Cortex of kidney (tissue), 1 donor: ENCODE measurements at places on chromosomes 11 and 22.

GRCh38 chr22:20186183-20186870 lies 35.5 kb upstream of the CCDC188 start:
- no peak for DNase-seq

- no peak for DNase-seq
Measured at GRCh38 chr11:15988016-15988550, 368.3 kb downstream of the SOX6 start.

DNA sequence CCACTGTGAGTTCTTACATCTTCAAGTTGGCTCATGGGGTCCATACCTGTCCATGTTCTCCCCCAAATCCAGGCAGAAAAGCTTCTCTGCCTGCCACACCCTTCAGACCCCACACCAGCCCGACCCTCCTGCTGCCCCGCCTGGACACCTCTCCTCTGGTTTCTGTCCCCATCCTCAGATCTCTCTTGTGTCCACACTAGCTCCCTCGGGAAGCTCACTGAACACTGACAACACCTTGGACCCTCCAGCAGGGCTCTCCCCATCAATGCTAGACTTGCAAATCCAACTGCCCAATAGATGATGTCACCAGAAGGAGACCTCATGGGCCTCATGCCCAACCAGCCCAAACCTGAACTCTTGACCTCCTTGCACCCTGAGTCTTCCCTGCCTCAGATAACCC lies 2.9 kb downstream of the SCARF2 start:
- no peak for DNase-seq

- DNase-seq, result no peak
Measured at GRCh38 chr11:97364047-97364446, 974.2 kb downstream of the JRKL start.

- DNase-seq, result no peak
Measured at GRCh38 chr22:38868886-38869381, 3.1 kb downstream of the CBX6 start.

DNA sequence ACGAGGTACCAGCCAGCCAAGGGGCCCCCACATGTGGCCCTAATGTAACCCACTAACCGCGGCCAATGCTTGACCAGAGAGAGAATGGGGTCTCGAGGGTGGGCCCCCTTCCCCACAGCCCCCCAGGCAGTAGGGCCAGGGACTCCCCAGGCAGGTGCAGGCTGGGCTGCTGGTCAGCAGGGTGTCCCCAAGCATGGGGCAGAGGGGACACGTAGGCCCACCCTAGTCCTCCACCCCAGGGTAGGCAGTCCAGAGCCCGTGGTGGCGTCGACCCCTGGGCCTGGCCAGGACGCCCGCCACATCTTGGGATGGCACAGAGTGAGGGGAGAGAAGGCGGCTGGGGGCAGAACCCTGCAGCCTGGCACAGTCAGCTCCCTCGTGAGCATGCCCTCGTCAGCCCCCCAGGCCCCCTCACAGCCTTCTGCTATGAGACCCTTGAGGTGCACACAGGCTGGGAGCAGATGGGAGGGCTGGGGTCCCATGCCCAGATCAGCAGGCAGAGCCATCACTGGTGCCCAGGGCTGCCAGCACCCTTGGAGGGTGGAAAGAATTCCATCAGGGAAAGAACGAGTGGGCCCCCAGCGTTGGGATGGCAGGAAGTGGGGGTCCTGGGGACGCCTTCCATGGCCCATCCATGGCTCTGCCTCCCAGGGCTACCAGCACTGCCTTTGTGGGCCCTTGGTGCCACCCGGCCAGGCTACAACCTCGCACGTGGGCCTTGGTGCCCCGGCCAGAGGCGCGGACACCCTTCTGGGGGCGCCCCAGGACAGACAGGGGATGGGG lies 6.1 kb downstream of the TNNT3 start:
- no peak for DNase-seq

DNA sequence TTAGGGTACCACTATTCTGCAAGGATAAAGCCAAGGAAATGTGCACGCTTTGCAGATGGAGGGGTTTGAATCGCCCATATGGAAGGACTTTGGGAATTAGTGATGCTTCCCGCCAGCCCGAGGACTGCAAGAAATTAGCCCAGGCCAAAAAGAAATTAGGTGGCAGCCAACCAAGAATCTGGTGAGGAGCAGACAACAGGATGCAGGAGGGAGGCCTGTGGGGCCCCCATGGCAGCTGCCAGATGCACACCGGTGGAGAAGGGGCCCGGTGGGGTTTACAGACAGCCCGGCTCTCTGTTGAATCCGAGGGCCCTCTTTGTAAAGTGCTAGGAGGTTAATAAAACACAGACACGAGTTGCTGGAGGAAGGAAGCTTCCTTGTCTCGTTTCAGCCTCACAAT lies 73.5 kb downstream of the TIMP3 start:
- no peak for DNase-seq

- DNase-seq, result no peak
Measured at GRCh38 chr11:1755344-1755691, 4.9 kb upstream of the IFITM10 start.

GRCh38 chr11:85822814-85823213 lies 11.9 kb upstream of the SYTL2 start:
- no peak for DNase-seq

DNA sequence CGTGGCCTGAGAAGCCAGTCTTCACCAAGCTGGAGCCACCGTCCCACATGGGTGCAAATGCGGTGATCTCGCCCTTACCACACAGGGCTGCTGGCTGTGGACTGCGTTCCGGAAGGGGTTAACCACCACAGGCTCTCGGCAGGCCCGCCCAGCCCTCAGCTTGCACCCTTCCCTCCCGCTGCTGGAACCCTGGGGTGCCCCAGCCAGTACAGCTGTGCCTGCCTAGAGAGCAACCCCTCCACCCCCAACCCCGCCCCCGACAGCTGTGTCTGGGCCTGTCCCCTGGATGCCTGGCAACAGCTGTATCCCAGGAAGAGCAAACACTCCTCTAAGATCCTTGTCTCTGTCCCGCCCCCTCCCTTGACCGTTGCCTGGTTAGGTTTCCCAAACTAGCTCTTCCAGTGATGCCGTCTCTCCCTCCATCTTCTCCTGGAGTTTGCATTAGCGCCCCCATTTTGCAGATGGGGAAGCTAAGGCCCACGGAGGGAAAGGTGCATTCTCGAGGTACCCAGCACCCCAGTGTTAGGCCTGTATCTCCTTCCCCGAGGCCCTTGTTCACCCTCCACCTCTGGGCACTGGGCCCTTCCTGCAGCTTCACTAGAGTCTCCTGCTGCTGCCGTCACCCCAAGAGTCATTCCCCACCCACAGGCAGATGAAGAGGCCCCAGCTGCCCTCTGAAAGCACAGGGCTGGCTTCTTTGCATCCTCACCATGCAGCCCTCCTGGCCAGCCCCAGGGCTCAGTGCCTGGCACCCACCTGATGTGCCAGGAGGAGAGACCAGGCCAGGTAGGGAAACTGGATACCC lies 12.6 kb upstream of the COX8A start:
- DNase-seq, result no peak

GRCh38 chr22:29703569-29704195 lies 16.1 kb upstream of the CABP7 start:
- no peak for DNase-seq

DNA sequence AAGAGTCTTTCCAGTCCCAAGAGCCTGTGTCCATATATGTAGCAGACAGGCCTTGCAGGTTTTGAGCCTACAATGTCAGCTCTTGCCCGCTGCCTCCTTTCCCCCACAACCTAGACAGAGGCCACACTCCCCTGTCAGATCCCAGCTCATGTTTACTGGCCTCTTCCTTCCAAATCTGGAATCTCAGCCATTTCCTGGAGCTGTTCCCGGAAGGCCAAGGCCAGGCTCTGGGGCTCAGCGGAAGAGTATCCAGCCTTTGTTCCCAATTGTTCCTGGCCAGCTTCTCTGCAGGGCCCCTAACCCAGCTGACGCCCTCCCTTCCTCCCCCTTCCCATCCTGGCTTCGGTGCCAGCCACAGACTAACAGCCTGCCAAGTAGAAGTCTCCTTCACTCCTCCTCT lies 1.0 kb upstream of the ROBO4 start:
- no peak for DNase-seq

- no peak for DNase-seq
Measured at GRCh38 chr11:118789501-118790356, 1.2 kb downstream of the DDX6 start.

- DNase-seq, result no peak
Measured at GRCh38 chr22:45397806-45398205, 15.6 kb downstream of the SMC1B start.

DNA sequence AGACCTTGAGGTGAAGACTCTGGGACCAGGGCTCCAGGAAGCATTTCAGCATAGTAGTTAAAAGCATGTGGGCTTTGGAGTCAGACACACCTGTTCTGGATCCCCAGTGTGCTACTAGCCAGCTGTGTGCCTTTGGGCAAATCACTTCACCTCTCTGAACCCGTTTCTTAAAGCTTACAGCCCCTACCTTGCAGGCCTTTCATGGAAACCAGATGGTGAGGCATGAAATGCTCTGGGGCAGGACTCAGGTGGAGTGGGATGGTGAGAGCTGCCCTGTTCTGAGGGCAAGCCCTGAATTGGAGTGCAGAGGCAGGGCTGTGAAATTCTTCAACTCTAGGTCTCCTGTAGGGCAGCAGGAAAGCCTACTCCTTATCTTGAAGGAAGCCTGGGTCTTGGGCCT lies 10.5 kb downstream of the UCP2 start:
- no peak for DNase-seq

- no peak for DNase-seq
Measured at GRCh38 chr11:19817265-19817851, 104.7 kb downstream of the NAV2 start.

DNA sequence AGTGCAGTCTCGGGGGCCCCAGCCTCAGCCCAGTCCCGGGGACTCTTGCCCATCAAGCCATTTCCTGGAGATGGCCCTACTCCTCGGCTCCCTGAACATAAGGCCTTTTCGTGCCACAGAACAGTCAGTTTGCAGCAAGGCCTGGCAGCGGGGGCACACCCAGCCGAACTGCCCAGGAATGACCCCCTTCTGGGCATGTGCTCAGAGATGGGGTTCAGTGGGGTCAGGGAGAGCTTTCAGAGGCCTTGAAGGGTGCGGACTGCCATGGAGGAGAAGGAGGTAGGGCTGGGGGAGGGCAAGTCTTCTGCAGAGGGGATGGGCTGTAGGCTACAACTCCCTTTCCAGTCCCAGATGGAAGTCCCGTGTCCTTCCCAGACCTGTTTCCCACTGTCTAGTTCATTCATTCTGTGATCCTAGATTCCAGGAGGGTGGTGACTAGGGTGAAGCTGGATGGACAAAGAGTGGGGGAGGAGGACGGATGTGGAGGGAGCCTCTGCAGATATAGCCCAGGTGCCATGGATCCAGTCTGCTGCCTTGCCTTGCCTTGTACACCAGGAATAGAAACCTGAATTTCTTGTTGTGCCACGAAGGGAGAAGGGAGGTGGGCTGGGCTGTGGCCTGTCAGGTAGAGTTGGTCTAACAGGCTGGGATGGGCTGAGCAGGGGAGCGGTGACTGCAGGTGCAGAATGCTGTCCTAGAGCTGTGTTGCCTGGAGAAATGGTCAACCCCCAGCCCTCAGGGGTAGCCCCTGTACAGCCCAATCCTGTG lies 14.2 kb upstream of the OMP start:
- DNase-seq, result no peak

GRCh38 chr11:31819621-31820437 lies 8.7 kb upstream of the PAX6 start:
- DNase-seq, result no peak

DNA sequence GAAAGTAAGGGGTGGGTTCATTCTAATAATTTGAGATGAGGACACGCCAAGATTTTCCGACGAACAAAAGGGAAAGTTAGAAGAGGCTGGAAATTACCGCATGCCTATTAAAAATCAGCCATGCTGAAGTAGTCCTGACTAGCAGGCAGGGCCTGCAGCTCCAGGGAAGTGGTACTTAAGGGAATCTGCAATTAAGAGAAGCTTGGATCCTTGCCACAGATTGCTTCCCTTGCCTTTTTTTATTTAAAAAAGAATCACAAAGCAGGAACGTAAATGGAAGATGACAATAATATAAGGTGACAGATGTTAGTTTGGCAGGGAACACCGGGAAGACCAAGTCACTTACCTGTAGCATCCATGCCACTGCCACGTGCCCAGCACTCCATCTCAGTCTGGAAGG lies 359.3 kb downstream of the CADM1 start:
- DNase-seq, result no peak

- no peak for DNase-seq
Measured at GRCh38 chr11:125304876-125305275, 140.3 kb downstream of the PKNOX2 start.

- DNase-seq, result no peak
Measured at GRCh38 chr11:69114811-69115523, 40.8 kb upstream of the SMIM38 start.

GRCh38 chr22:23180301-23180892 lies at the start of gene BCR:
BCR (plus strand) TSS chr22:23180509; CDS start chr22:23180961, 452 bp downstream.
- no peak for DNase-seq

DNA sequence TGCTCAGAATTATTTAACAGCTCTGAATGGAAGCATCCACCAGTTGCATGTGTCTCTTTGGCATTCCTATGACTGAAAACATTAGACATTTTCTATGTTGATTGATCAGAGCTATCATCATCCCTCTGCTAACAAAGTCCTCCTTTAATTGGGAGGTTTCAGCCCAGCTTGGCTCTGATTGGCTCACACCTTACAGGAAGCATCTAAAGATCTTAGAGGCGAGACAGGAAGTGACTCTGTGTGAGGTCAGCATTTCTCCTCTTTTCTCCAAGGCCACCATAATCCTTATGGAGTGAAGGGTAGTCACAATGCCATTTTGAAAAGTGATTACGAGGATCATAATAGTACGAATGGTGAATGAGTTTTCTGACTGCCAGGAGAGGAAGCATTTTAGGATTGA lies 260.8 kb downstream of the MIAT start:
- DNase-seq, result no peak

DNA sequence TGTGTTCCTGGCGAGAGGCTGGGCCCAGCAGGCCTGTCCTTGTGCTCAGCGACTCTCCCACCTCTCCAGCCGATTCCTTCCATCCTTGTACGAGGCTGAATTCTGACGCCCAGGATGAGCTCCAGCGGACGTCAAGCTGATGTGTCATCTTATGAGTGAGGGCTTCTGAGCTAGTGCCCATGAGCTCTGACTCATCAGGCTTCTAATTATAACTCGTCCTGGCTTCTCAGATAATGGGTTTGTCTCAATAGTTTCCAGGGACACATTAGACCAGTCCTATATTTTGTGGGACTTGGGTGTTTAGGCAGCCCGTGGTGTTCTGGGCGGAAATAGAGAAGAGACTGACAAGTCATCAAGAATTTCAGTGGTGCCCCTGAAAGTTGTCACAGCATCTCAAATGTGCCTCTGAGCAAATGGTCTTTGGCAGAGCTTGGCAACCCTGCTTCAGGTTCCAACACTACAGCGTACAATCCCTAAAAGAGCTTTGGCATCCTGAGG lies 108.2 kb upstream of the CD44 start:
- no peak for DNase-seq

DNA sequence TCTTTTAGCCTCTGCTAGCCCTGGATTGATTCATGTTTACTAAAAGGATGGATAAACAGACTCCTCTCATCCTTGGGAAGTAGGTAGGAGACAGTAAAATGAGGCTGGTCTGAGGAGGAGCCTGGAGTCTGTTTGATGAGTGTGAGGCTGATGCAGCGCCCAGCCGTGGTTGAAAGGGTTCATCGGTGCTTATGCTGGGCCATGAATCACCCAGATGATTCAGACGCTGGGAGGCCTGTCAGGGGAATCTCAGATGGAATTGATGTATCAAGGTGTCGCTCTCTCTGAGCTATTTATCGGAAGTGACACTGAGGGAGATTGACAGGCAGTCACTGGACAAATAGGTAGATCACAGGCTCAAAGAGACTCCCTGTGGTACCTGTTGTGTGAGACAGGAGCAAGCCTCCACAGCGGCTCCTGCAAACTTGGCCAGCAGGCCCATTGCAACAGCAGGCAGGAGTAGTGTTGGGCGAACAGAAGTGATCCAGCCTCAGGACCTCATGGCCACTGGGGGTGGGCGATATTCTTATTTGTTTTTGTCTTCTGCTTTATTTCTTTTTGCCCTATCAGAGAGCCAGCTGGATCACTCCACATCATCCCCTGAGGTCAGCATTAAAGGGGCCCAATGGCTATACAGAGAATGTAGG lies 109.9 kb upstream of the CADM1 start:
- DNase-seq, result no peak
